ENCODE measurements at places on chromosomes 2 and 18.

DNA sequence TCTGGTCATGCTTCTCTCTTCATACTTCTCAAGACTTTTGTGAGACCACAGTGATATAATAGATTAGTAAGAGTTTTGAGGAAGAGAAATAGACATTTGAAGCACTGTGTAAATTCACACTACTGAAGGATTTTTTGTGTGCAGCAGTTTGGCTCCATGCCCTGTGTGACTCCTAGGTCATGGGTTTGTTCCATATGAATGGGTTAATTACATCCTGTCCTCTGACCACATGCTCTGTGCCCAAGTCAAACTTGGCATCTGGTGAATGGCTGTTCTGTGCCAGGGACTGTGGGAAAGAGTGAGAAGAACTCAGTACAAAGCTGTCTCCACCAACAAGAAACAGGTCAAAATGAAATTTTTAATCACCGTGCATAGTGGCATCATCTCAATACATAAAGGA, 304.0 kb downstream of the LNPK start:
- peak; percentile 22 for DNase-seq

GRCh38 chr2:42492691-42493467, 903 bp downstream of the KCNG3 start:
- DNase-seq, result no peak

GRCh38 chr2:218230882-218231281, 13.9 kb downstream of the ARPC2 start:
- peak; percentile 99 for DNase-seq

- peak; percentile 71 for DNase-seq
Measured at GRCh38 chr2:88159955-88160415, 10.2 kb upstream of the THNSL2 start.

GRCh38 chr18:50879302-50880118, 592 bp downstream of the ME2 start:
- DNase-seq, result peak; percentile 47

DNA sequence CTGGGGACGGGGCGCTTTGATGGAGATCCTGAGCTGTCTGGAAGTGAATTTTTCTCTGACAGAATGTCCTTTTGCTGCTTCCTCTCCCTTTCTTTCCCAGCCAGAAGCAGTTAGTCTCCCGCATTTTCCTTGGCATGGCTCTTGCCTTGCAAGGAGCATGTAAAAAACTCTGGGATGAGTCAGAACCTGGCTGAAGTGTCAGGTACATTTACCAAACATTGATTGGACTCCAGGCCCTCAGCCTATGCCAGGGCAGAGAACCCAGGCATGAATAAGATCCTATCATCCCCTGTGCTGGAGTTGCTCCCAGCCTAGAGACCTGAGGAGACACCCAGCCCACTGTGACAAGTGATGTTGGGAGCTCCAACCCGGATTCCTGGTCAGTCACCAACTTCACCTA, 21.6 kb downstream of the STON1 start:
- DNase-seq, result peak; percentile 49

GRCh38 chr2:45610281-45611019, 617 bp downstream of the SRBD1 start:
- peak; percentile 68 for DNase-seq

DNA sequence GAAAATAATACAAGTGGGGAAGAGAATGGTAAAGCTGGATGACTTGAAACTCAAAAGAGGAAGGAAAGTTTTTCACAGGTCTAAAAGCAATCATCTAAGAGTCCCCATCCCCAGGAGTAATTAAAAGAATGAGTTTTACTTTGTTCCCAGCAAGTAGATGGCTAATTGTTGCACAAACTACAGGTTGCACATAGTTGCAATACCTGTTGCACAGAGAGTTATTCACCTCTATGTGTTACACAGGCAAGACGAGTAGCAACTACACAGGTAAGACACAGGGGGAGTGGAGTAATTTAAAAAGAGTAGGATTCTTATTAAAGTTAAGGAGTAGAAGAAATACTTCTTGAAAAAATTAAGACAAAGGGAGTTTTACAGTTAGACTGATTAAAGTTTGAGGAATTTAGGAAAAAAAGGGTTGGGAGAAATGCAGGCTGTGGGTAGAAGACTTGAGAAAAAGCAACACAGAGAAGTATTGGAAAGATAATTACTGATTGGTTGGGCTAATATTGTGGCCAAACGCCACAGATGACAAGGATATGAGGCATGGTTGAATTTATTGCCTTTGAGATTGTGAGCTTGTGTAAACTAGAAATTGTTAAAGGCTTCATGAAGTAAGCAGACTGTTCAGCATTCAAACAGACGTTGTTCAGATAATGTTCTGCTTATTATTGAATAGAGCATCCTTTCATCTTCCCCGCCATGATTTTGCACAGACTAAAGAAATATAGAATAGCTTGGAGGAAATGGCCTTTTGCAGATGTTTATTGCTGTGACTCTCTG, 699.3 kb downstream of the NR4A2 start:
- no peak for DNase-seq

GRCh38 chr2:161592713-161593112, 31.5 kb upstream of the SLC4A10 start:
- DNase-seq, result no peak

DNA sequence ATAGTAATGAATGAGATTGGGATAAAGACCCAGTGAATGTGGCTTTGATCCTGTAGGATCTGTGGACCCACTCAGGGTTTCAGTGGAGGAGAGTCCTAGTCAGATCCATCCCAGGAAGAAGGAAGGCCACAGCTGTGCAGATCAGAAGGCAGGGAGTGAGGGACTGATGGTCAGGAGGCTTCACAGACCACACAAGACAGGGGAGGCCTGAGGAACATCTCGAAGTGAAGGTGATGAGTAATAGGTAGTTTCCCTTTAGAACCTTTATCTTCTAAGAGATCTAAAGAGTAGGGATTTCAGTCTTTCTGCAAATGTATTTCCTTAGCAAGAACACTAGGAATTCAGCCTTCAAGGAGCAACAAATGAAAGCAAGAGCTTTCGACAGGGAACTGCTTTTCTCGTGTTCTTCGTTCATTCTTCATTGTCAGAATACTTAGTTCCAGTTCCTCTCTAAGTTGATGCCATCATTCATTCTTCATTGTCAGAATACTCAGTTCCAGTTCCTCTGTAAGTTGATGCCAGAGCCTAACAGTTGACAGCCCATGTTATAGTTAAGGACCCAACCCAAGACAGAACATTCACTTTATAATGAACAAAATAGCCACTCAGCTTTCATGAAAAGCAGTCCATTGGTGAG, 150.2 kb upstream of the EPAS1 start:
- peak; percentile 16 for DNase-seq

GRCh38 chr2:29848566-29849310, 72.6 kb downstream of the ALK start:
- DNase-seq, result no peak

GRCh38 chr2:112032224-112032586, 22.9 kb upstream of the TMEM87B start:
- DNase-seq, result no peak

GRCh38 chr18:23494992-23495391, 8.3 kb upstream of the RMC1 start:
- DNase-seq, result no peak

- no peak for DNase-seq
Measured at GRCh38 chr2:188869550-188869949, 104.6 kb upstream of the COL3A1 start.

DNA sequence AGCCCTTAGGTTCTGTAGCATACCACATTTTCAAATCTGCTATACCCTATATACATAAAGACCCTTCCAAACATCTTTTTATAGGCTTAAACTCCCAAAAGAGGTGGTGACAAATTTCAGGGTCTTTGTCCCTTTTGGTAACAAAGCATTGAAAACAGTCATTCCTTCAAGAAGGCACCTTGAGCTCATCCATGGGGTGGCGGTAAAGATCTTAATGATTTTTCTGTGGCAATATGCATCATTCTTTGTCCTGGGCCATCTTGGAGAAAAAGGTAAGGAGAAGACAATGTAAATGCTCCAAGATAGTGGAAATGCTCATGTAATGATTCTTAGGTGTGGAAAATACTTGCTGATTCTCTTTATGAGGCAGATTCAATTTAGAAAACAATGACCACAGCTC, 890.5 kb downstream of the CNTNAP5 start:
- no peak for DNase-seq

GRCh38 chr2:54611830-54612545, 111.5 kb upstream of the EML6 start:
- no peak for DNase-seq

- no peak for DNase-seq
Measured at GRCh38 chr18:68462766-68463165, 252.1 kb downstream of the TMX3 start.

DNA sequence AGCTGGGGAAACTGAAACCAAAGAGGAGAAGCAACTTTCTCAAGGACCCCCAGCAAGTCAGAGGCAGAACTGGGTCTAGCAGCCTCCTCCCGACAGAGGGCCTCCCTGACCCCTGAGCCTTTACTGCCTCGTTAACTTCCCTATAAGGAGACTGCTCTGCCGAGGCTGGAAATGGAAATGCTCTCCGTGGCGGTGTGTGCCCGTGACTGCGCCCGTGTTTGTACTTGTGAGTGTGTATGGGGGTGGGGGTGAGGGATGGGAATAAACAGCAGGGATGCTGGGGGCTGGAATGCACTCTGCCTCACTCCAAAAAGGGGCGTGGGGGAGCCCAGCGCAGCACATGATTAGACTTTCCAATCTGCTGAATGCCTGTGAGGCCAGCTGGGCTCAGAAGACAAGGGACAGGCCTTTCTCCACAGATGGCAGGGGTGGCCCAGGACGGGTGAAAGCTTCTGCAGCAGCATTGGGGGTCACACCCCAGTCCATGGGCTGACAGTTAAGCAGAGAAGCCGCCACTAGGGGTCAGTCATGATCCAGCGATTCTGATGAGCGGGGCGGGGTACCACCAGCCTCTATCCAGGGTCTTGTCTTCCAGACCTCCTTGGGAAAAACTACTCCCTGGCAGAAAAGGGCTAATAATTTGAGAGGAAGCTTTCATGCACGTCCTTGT, 26.8 kb downstream of the MPHOSPH10 start:
- DNase-seq, result peak; percentile 9

- peak; percentile 87 for DNase-seq
Measured at GRCh38 chr2:157032017-157032416, 225.5 kb upstream of the GALNT5 start.

DNA sequence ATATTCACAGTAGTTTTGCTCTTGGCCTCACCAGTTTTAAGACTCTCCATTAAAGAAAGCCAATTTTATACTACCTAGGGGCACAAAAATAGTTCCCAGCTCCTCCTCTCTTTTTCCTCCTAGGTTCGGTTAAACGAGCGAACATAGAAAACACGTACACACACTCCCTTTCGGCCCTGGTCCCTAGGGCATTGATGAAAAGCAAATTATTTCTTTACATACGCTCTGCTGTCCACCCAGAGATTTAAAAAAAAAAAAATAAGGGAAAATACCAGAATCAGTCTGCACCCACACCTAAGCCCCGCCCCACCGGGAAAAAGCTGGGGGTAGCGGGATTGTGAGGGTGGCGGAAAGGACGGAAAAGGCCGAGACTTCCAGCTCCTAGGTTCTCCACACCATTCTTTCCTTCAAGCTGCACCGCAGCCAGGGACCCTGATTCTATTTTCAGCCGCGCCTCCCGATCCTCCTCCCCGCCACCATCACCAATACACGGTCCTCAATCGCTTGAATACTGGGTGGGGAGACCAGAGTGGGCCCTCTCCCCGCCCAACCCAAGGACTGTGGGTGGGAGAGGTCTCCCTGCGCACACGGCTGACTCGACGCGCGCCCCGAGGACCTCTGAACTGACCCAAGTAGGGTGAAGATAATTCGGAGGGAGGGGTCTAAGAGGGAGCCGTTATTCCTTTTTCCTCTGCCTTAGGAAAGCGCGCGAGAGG, 769 bp downstream of the ATF2 start:
- DNase-seq, result peak; percentile 52

DNA sequence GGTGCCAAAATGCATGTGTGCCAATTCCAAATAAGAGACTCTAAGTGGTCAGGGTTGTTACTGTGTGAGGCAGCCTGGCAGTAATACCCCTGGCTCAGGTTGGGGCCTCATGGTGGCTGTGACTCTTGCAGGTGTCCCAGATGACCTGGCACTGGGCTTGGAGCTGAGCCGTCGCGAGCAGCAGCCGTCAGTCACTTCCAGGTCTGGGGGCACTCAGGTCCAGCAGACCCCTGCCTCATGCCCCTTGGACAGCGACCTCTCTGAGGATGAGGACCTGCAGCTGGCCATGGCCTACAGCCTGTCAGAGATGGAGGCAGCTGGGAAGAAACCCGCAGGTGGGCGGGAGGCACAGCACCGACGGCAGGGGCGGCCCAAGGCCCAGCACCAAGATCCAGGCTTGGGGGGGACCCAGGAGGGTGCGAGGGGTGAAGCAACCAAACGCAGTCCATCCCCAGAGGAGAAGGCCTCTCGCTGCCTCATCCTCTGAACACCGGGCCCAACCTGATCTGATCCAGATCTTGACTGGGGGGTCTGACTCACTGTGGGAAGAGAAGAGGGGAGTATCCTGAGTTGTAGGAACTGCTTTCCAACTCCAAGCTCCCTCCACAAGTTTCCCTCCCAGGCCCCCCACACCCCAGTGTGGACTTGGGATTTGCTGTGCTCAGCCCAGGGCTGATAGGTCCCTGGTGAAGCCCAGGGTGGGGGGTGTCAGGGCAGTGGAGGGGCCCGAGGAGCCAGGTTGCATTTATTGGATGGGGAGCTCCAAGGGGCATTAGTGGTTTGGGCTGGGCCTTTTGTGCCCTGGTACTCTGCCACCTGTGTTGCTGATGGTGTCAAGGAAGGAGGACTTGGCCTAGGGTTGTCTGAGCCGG, 5.6 kb downstream of the DNAJB2 start:
- no peak for DNase-seq

DNA sequence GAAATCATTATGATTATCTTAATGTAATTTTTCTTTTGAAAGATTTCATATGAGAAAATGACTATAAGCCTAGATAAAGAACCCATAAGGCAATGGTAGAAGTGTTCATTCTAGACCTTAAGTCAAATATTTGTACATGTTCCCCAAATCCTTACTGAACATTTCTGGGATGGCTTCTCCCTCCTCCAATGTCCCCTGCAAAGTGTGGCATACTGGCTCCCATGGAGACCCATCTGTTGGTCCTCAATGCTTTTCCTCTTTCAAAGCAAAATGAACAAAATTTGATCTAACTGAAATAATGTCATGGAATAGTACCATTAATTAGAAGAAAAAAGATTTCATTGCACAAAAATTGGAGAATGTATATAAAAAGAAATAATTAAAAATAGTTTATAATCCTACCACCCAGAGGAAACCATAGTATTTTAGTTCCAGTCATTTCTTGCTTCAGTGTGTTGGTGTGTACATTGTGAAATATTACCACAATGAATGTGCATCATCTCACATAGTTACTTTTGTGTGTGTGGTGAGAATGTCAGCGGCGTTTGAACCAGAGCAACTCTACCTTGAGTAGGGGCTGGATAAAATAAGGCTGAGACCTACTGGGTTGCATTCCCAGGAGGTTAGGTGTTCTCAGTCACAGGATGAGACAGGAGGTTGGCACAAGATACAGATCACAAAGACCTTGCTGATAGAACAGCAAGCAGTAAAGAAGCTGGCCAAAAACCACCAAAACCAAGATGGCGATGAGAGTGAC, 181.3 kb downstream of the UXS1 start:
- no peak for DNase-seq
